ENCODE measurements at places on chromosomes 2 and 18.

- DNase-seq = no peak
These were observed 288.2 kb downstream of the BCL2 start for GRCh38 chr18:63031375-63031774.

- DNase-seq = peak; percentile 95
These were observed at the start of the genes CEP76 and PSMG2 for GRCh38 chr18:12702221-12703095. TSS of gene CEP76 (minus strand) at chr18:12702723. CDS start at chr18:12702548, 175 bp downstream. TSS of gene PSMG2 (plus strand) at chr18:12703042. CDS start at chr18:12703108, 66 bp downstream.

DNA sequence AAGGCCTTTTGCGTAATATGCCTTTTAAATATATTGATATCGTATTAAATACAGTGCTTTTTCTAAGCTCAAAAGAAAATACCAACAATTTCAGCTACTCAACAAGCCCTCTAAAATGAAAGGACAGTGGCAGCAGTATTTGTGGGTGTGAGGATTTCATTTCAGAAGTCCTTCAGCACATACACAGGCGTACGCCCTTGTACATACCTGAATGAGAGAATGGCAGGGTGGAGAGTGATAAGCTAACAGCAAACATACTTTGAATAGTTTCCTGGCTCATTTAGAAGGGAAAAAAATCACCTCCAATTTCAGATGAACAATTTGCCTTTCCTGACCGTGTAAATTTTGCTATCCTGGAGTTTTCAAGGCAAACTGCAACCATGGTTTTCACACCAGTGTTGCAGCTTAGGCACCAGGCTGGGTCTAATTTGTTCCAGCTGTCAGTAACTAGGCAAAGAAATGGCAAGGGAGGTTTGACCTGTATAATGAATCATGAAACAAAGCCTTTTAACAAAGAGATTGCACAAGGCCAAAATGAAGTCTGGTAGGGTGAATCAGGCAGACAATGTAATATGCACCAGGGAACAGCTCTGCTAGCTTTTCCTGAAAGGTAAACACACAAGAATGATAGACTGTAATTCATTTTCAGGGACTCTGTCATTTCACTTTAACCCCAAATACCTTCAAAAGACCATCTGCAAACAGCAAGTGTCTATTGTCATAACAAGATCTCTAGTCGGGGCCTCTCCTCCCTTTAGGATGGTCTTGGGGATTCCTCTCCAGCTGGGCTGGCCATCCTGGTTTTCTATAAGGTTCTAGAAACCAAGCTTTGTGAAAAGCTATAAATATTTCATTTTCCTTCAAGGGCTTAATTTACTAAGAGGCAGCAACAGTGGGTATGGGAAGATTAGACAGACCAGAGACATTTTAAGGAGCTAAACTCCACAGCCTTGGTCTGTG is 11.5 kb downstream of the ANKRD29 start:
- peak; percentile 89 for DNase-seq

DNA sequence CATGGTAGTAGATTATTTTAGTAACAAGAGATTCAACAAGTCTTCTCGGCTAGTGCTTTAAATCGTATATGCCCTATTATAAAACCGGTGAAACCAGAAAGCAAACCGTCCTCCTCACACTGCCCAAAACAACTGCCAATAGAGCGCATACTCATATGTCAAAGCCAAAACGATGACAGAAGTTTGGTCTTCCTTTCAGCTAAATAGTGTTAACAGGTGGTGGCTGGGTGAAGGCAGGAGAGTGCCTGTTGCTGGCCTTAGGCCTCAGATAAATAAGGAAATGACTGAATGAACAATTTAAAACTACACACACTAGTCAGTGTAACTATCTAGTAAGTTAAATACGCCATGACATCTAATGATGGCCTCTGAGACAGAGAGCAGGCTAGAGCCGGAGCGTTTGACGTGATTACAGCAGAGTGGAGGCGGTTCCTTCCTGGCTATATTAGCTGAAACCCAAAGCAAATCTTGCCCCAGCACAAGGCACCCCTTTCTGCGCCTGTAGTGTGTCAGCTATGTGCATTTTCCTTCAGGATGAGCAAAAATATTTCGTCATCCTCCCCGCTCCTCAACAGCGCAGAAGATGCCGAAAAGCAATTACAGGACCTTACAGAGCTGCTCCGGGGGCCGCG is 1.6 kb downstream of the LONRF2 start:
- no peak for DNase-seq

GRCh38 chr2:65204461-65205210 is 23.0 kb upstream of the ACTR2 start:
- DNase-seq = peak; percentile 7

DNA sequence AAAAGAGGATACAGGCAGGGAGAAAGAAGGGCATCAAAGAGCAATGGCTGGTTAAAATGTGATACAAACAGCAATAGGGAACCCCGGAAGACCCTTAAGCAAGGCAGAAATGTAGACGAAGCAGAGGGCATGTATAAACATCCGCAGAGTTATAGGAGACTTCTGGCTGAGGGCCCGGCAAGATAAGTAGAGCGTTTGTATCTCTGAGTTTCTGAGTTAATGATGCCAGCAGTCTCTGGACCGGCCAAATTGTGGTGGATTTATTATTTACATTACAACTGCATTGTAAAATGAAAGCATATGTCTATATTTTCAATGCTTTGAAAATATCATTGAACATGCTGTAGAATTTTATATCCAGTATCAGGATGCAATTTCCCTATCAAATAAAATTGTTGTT is 148.0 kb upstream of the KCTD1 start:
- DNase-seq = peak; percentile 6

DNA sequence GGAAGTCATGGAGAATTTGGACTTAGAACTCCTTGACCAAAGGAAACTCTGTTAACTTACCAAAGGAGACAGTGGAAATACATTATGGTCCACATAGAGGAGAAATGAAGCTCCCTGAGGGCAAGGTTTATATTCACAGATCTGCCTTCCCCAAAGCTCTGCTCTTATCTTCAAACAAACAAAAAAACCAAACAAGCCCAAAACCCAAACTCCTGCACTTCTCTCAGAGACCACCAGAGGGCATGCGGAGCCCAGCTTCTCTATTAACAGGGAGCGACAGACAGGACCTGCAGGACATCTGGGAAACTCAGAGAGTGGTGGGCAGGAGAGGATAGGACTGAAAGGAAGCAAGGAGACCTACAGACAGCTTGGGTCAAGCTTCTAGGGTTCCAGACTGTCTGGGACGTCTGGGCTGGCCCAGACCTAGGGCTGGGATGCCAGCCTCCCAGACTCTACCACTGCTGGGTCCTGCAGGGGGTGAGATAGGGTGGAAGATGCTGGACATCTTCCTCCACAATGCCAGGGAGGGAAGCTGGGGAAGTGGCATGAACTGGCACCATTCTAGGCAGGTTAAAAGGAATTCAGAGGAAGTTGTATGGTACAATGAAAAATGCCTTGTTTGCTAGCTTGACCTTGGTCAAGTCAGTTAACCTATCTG is 4.0 kb upstream of the WNT10A start:
- peak; percentile 73 for DNase-seq

- no peak for DNase-seq
These were observed 7.2 kb upstream of the KCNK3 start for GRCh38 chr2:26685341-26685740.

DNA sequence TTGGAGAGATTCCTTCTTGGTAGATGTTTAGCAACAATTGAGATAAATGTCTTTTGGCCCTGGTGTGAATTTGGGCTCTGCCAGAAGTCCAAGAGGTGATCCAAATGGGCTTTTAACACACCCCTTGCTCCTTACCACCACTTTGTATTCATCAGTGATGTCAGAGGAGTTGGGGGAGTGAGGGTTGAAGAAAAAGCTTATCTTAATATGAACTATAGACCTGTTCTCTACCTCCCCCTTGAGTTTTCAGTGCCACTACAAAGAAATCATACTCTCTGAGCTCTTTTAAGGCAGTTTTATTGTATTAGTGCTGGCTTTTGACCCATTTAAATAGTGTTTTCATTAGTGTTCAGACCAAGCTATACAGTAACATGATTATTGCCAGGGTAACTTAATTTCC is 229.1 kb downstream of the PHLPP1 start:
- no peak for DNase-seq

GRCh38 chr2:42404676-42405075 is 43.7 kb upstream of the COX7A2L start:
- no peak for DNase-seq

DNA sequence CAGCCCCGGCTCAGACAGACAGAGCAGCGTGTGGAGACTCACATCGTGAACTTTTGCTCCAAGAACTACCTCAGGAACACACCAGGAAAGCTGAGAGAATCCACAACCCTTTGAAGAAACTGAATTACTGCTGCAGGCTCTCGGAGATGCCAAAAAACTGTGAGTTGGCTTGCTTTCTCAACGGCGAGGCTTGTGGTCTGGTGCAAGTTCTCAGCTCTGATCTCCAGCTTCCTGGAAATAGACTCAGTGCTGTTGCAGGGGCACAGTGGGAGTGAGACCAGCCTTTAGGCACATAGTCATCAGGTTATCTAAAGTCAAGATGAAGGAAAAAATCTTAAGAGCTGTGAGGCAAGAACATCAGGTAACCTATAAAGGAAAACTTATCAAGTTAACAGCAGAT is 273.7 kb upstream of the LRATD1 start:
- no peak for DNase-seq

DNA sequence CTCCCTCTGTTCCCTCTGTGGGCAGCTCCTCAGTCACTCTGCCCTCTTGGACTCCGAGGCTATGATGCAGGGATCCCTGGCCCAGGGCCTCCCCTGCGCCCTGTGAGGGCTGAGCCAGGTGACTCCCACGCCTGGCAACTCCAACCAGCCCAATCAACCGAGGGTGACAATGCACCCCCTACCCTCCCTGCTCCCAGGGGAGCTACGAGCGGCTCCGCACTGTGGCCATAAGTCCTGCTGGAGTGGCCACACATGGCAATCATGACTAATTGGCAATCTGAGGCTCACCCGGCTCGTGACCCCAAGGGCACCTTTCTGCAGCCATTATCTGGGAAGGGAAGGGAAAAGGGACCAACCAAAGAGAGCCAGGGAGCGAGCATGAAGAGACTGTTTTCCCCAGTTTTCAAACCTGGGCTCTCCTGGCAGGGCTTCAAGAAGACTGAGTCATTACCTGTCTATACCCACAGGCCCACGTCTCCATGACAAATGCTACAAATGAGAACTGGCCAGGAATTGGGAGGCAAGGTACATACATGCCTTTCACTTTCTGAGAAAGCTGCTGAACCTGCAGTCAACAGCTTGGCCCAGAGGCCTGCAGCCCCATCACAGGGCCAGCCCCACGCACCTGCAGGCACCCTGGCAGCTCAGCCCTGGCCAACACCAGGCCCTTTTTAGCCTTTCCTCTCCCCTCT is 45.1 kb downstream of the RPL31 start:
- peak; percentile 66 for DNase-seq

DNA sequence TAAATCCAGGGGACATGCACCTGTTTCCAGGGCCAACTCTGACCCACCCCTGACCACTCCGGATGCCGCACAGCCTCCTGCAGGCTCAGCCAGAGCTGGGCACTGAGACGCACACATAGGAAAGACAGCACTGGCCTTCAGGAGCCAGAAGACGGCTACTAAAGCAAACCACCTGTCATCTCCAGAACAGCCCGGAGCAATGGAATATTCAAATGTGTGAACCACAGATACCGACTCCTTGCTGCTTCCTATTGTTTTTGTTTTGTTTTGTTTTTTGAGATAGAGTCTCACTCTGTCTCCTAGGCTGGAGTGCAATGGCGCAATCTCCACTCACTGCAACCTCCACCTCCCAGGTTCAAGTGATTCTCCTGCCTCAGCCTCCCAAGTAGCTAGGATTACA is 94.0 kb downstream of the LAMA1 start:
- DNase-seq = no peak

GRCh38 chr18:8252371-8252770 is 356.9 kb upstream of the RAB12 start:
- DNase-seq = no peak

- no peak for DNase-seq
These were observed 12.3 kb downstream of the CROCC2 start for GRCh38 chr2:240918258-240919091.

GRCh38 chr18:11980163-11980493 is 1.2 kb upstream of the IMPA2 start:
- no peak for DNase-seq

DNA sequence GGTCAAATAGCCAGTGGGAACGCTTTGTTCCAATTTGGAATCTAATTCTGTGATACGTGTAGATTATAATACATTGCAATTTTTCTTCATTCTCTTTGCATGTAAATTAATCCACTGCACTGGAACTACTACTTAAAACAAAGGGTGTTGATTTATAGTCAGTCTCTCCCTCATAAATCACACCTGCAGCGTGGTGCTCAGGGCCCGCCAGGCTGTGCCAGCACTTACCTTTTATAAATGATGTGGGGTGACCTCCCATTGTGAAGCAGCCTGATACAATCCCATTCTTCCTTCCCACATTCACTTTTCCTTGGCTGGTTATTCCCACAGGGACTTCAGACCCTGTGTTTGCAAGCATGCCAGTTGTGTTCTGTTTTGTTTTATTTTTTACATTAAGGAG is 302.3 kb upstream of the ID2 start:
- no peak for DNase-seq

- no peak for DNase-seq
These were observed 114.9 kb upstream of the AGAP1 start for GRCh38 chr2:235378944-235379343.

DNA sequence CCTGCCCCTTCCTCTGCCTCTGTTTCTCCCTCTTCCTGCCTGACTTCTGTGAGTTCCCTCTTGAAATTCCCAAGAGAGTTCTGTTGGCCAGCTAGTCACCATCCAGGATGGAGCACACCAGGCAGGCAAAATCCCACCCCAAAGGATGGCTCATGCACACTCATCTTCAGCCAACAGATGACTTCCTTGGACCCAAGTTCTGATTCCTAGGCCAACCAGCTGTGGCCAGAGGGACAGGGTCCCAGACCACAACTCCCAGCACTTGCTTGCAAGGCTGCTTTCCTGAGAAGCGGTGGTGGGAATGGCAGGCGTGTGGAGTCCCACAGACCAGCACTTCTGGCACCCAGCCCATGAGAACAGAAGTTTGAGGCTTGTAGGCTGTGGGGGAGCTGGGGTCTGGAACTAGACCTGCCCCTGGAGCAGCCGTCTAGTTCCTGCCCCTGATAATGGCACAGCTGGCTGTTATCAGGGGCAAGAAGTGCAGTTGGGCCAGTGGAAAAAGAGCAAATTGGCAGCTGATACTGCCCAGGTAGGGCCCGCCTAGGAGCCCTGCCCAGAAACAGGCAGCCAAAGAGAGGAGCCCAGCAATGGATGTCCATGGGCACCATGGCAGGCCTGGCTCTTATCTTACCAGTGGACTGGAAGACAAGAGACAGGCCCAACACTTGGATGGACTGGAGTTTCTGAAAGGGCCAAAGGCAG is 56.7 kb downstream of the CYP26B1 start:
- no peak for DNase-seq

- no peak for DNase-seq
These were observed 54.2 kb downstream of the DTNB start for GRCh38 chr2:25619185-25619584.

Data from cardiac fibroblast (primary cell).